Stimulated activated CD4-positive, alpha-beta T cell treated with anti-CD3 and anti-CD28 coated beads, TNF-alpha, amount 100 ng/mL, for 1 hour (primary cell): ENCODE measurements at places on chromosomes 5 and 9.

- no peak for DNase-seq
These were observed 227.5 kb upstream of the NR4A3 start for GRCh38 chr9:99594056-99594780.

GRCh38 chr9:133370685-133371084, 5.2 kb downstream of the SURF4 start:
- DNase-seq: no peak

DNA sequence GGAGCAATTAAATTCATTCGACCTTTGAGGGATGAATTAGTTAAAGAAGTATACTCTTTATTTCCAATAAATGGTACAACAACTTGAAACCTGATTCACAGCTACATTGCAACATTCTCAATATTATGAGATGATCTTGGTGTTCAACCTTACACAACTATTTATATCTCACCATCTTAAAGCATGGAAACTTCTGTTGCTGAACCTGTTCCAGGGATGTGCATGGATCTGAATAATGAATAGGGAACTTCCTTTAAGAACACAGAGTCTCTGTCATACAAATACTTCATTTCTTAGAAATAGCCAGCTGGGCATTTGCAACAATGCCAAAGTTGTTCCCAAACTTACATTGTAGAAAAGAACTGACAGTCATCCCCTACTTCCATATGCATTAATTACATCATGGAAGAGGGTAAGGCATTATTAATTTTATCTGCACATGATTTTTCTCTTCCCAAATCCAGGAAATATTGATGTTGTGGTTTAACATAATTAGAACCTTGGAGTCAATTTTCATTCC, 39.8 kb upstream of the CCDC112 start:
- DNase-seq: no peak

DNA sequence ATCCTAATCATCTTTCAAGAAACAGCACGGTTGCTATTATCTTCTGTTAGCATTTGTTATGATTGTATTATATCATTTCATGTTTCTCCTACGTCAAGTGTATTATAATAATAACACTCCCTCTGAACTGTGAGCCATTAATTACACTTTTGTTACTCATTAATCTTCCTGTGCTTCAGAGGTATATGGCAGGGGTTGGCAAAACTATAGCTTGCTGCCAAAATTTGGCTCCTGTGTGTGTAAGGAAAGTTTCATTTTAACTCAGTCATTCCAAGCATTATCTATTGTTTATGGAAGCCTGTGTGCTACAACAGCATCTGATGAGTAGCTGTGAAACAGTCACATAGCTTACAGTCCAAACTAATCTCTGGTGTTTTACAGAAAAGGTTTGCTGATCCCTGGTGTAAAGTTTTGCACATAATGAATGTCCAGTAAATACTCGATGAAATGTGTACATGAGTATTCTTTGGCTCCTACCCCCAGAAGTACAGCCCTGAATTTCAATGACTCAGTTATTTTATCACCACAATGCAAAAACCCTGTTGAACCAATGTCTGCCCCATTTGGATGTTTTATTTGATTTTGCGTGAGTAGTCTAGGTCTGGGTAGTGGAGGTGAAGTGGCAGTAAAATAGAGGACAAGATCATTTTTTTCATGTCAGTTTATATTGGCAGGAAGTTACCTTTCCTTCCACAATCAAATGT, 648.2 kb downstream of the MAT2B start:
- no peak for DNase-seq

- DNase-seq: no peak
These were observed 111.4 kb downstream of the C9orf50 start for GRCh38 chr9:129509533-129509928.

GRCh38 chr9:109775516-109775915, 4.5 kb upstream of the PALM2AKAP2 start:
- DNase-seq: no peak

- peak; percentile 35 for DNase-seq
These were observed 7.6 kb downstream of the TTC39B start for GRCh38 chr9:15299374-15299939.

- DNase-seq: no peak
These were observed 13.7 kb upstream of the DAB2IP start for GRCh38 chr9:121637713-121638220.

DNA sequence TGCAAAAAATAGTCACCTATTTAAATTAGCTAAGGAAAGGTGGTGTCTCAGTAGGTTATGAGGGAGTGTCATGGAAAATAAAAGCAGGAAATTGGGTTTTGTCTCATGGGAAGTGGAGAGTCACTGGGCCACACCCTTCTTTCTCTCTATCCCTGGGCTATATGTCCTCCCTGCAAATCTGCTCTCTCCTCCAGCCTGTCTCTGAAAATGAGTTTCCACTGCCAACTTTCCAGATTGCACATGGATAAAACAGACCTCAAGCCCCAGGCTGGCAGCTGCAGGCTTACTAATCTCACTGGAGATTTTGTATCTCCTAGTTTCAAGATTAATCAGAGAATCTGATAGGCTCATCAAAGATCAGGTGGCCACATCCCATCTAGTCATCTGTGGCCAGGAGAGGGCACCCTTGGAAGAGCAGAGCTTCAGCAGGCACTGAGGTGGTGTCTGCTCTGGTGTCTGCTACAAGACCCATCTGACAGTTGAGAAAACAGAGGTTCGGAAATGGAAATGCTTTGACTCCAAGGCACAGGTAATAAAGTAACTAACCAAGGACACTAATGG, 178.9 kb downstream of the MSX2 start:
- DNase-seq: no peak

- no peak for DNase-seq
These were observed 274.5 kb downstream of the PLK2 start for GRCh38 chr5:58185397-58185796.

GRCh38 chr9:37364751-37365360, 57.6 kb upstream of the GRHPR start:
- DNase-seq: no peak

DNA sequence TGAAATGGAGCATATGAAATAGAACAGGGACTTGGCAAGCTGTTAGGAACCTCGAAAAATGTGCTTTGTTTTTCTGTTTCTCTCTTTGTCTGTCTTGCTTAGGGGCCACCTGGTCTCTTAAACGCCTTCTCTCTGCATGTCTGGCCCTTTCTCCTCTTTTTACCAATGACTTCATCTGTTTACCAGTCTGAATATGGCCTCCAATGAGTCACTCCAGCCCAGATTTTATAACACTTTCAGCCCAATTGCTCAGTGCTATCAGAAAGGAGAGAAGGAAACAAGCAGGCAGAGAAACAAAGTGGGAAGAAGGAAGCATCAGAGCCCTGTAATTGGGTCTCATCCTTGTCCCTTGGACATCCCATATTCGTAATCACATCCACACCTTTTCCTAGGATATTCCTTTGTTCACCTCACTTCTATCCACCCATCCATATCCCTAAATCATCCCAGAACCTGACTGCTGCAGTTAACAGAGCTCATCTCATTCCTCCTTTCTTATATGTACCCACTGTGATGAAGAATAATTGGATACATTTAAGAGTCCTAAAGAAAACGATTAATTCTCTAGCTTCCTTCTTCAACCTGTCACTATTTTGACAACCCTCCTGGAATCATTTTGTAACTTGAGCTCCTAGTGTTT, 151.8 kb upstream of the GPR151 start:
- DNase-seq: no peak

DNA sequence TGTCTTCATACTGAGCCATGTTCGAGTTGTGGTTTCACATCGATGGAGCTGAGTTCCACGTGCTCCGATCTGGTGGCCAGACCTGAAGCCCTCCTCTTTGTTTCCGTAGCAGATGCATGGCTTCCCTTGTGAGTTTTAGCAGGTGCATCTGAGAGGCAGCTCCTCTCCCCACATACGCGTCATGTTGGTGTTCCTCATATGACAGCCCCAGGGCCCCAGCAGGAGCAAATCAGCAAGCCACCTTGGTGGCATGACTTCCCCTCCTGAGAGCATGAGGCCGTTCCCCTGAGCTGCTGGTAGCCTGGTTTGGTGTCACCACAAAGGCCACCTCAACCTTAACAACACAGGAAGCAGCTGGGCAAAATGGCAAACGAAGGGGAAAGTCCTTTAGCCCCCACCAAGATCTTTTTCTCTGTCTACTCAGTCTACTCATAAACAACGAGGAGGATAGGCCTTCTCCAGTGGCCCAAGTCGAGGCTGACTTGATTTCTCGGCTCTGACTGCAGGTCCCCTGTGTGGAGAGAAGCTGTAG, 5.9 kb downstream of the CYFIP2 start:
- peak; percentile 66 for DNase-seq

DNA sequence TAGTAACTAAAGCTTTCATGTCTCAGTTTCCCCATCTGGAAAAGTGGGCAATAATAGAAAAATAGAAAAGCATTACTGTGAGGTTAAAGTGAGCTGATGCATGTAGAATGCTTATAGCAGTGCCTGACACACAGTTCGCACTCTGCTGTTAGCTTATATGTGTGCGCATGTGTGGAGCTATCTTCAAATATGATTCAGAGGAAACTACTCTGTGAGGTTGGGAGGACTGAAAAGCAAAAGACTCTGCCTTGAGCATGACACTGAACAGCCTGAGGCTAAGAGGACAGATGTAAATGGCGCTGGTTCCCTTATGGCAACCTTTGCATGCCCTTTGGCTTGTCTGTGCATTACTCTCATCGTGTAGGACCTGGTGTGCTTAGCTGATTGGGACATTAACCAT, 19.4 kb downstream of the NTRK2 start:
- no peak for DNase-seq

GRCh38 chr5:179873588-179874110, 15.0 kb upstream of the MRNIP start:
- DNase-seq: no peak

GRCh38 chr9:132460240-132460639, 50.2 kb downstream of the CFAP77 start:
- no peak for DNase-seq

DNA sequence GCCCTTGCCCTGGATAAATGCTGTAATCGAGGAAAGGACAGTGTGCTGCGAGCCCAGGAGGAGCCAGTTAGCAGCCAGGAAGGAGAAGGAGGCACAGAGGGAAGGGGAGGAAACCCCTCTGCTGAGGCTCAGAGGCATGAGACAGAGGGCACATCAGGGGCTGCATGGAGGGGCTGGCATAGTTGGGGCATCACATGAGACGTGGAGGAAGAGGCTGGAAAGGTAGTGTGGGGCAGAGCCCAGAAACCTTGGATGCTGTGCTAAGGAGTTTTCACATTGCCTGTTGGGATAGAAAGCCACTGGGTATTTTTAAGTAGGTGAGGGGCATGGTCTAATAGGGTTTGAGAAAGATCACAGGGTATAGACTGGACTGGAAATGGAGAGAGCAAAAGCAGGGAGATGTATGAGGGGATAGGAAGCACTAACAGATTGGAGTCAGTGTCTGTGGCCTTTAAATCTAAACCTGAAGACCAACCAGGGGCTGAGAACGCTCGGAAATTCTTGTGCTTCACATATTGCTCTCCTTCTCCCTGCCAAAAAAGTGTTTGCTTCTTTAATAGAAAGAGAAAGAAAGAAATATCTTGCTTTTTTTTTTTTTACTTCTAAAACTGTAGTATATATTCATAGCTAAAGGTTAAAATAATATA, 33.0 kb upstream of the ANGPTL2 start:
- no peak for DNase-seq
